ENCODE measurements at places on chromosomes 12 and 14.

DNA sequence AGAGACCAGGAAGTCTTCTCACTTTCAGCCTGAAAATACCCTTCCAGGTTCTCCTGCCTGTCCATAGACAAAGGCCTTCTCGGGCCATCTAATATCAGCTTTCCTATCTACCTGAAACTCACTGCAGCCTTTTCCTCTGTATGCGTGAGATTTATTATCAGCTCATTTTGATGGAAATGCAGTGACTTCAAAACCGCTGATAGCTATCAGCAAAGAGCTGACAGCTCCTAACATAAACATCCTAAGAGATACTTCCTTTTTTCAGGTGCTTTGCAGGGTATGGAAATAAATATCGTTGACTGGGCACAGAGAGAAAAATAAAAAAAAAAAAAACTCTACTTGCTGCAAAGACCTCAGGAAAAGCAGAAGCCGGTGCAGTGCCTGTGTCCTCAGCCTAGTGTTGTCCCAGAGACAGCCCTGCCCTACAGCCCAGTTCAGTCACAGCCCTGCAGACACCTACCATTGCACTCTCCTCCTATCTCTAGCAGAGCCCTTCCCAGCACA lies 215.0 kb upstream of the EGLN3 start:
- no peak for DNase-seq

- no peak for DNase-seq
Observed at GRCh38 chr14:68668531-68668930, 124.3 kb downstream of the ZFP36L1 start.

DNA sequence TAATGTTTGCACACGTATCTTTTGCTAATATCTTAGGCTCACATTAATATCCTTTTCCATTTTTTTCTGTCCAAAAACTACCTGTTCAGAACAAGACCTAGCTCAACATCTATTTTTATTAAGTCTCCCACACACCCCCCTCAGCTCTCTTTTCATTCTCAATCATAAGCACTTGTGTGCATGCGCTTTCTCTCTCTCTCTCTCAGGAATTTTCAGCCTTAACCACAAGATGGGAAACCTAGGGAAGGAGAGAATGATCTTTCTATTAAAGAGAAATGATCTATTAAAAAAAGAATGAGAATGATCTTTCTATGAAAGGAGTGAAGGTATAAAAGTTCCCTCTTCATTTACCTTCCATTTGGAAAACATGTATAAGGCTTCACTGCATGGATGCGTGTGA lies 39.7 kb upstream of the AP4S1 start:
- no peak for DNase-seq

DNA sequence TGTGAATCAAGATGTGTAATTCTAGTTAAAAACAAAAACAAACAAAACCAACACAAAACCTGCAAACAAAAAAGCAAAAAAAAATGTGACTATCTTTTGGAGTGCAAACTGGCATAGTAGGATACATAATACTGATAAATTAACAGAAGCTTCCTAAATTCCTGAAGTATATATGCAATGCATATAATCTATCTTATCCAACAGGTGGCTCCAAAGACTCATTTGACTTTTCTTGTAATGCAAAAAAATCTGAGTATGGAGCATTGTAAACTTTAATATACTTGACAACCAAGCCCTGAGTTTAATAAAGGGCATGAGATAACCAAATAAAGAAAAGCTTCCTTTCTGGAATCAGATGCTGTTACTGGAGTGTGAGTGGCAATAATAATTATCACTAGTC lies 1003.6 kb downstream of the FSCB start:
- DNase-seq, result no peak

- DNase-seq, result no peak
Observed at GRCh38 chr12:80195074-80195726, 95.9 kb downstream of the OTOGL start.

GRCh38 chr12:8080120-8080519 lies 2.0 kb upstream of the NECAP1 start:
- DNase-seq, result no peak

DNA sequence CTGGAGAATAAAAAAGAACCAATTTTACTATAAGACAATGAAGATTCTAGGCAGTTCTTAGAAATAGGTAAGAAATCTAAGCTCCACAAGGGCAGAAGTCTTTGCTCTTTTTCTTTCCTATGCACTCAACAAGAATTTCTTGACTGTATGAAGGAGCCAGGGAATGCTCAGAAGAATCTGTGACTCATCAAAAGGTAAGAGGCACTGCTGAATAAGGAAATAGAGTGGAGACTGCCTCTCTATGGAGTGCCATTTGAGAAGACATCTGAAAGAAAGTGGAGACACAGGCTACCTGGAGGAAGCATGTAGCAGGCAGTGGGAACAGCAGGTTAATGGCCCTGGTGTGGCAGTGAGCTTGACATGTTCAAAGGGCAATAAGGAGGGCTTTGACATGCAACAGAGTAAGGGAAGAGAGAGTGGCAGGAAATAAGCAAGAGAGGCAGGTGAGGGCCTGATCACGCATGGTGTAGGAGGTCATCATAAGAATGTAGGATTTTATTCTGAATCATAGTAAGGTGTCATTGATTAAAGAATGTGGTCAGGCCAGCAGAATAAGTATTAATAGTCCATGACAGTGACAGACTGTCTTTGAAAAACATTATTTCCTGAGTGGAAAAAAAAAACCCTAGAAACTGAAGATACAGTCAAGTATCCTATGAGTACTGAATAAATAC lies 446.7 kb upstream of the GARIN6 start:
- no peak for DNase-seq

DNA sequence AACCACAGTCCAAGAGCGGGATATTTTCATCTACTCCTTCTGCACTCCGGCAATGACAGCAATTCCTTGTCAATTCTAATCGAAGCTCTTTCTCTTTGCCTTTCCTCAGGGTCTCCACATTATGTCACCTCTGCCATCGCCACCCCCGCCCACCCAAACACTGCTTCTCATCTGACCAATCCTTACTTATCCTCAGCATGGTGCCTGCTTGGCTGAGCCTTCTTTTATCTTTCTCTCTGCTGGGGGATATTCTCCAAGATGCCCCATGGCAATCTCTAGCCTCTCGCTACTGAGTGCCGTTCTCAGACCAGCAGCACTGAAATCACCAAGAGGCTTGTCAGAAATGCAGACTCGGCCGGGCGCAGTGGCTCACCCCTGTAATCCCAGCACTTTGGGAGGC lies 100.6 kb downstream of the PTPRB start:
- DNase-seq, result no peak

DNA sequence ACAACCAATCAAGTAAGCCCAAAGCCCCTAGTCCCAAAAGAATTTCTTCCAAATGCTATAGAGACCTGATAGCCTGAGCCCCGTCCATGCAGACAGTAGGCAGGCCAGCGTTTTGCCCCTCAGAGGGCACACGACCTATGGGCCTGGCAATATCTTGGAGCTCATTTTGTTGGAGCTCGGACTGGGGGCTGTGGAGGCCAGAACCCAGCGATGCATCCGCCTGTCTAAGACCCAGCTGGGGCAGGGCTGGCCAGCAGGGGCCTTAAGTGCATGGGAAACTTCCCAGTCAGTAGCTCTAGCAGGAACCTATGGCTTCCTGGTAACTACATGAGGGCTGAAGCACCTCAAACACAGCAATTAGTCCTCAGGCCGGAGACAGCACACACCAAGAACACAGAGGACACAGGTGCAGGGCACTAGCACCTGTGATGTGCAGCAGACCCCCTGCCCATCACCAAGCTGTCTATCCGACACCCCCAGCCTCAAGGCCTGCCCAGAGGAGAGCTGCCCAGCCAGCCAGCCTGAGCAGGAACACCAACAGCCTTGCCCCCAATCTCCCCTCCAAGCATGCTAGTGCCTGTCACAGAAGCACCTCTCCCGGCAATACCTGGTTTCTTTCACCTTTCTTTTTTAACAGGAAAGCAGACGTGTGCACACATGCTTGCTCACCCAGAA lies 50.8 kb downstream of the ARL6IP4 start:
- DNase-seq, result no peak

Measured in amygdala (tissue), 56 donors.